Suprapubic skin (tissue), 4 donors: ENCODE measurements at places on chromosomes 1 and 21. TPM values are rescaled to one million over a fixed set of nuclear protein-coding genes. Genes with fewer than 3 reads are reported as not detected.
A peak's percentile ranks its signal among the peaks of the same experiment; 100 is the strongest.

The MROH7 gene
- 3.3 TPM for total RNA-seq

- DNase-seq, result peak; percentile 80
Observed at GRCh38 chr1:160205242-160206035, at the start of gene PEA15. PEA15 (plus strand) TSS chr1:160205384; CDS start chr1:160211545, 6,161 bp downstream.

The SPSB1 gene
- total RNA-seq, result 42.0 TPM

DNA sequence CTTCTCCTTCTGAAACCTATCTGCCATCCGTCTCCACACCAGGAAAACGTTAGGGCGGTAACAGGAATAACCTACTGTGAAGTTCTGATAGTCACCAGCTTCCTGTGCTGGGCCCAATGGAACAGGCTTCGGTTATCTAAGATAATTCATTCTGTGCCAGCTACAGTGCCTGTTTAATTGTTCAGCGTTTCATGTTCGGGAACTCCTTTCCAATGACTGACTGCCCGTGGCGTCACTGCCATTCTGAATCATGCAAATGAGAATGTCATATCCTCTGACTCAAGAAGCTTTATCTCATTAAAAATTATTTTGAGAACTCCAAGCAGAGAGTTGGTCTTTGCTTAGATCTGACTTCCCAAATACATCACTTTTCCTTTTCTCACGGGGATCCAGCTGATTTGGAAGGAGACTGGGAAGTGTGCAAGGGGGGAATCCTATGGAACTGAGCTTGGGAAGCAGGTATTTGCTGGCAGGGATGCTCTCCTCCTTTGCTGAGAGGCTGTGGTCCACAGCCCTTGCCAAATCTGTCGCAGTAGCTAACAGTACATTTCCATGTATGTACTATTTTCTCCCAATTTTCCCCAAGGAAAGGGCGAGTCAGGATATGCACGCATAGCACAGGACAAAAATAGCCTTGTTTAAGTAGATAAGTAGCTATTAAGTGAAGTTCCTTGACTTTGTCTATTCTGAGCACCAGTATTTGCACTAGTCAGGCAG lies 358.7 kb downstream of the LTN1 start:
- DNase-seq, result no peak

- DNase-seq, result no peak
Observed at GRCh38 chr21:42426876-42427480, 23.3 kb downstream of the UBASH3A start.

DNA sequence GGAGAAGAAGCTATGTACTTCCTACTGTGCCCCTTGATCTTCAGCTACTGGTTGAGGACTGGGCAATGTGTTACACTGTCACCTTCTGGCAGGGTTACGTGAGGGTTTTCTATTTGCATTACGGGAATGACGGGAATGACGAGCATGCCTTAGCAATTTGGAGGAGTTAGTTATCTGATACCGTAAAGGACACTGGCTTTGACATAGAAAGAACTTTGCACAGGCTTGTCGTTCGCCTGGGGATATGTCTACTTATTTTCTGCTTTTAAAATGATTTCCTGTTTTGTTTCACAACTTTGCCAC lies 19.8 kb upstream of the ACBD6 start:
- DNase-seq, result no peak

GRCh38 chr1:247337961-247338360 lies 6.3 kb upstream of the ZNF496 start:
- DNase-seq, result no peak

The CSF1 gene
- 39.1 TPM for total RNA-seq

- no peak for DNase-seq
Observed at GRCh38 chr1:185969028-185969427, 234.8 kb downstream of the HMCN1 start.

DNA sequence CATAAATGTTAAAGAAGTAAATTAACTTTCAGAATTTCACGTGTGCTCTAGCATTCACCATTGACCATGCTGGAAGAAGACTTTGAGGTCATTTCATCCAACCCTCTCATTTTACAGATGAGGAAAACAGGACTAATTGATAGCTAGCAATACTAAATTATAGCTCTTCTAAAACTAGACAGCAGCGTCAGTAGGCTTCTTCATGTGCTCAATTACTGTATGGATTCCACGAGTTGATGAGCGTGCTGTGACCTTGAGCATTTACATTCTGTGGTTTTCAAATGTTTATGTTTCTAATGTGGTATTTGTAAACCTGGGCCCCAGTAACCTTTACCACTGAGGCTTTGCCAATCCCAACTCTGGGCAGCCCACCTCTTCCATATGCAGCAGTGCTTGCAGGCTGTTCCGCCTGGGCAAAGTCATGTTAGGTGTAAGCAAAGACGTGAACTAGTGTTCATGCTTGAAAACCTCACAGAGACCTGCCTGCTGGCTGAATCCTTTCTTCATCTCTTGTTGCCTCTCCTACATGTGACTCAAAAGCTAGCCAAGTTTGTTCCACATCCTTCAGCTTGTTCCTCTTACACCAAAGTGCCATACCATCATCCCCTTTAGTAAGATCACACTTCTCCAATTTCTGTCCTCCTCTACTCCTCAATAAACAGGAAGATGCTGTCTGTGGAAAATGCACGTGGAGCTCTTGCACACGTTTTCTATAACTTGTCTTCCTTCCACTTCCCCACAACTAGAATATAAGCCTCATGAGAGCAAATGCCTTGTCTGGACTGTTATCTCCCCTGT lies 17.2 kb downstream of the KCNJ15 start:
- DNase-seq, result no peak

GRCh38 chr1:233523047-233523446 lies 90.9 kb upstream of the KCNK1 start:
- no peak for DNase-seq

DNA sequence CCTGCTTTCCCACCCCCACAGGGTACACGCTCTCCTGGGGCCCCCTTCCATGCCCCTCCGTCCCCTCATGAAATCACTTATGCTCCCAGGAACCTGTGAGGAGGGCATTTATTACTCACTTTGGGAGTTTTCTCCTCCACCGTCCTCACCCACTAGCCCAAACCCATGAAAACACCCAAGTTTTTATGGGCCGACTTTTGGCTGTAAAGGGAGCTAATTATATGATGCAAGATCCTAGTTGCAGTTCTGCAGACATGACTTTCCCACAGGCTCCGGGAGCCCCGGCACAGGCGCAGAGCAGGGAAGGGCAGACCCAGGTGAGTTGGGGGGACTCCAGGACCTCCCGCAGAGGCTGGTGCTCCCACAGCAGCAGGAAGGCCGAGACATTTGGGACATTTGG lies 29.7 kb downstream of the EPHA2 start:
- no peak for DNase-seq
